ENCODE measurements at places on chromosomes 5 and 9. TPM values are rescaled to one million over a fixed set of nuclear protein-coding genes. Genes with fewer than 3 reads are reported as not detected.

- H3K4me3 ChIP-seq: no peak overlapping the region
- no peak for DNase-seq
- no peaks in the 10 kb centered on the region for H3K36me3 ChIP-seq
Observed at GRCh38 chr5:179747811-179748210, 15.2 kb downstream of the MAML1 start.

- H3K36me3 ChIP-seq: peaks cover 4% of the 10 kb centered on the region
- H3K27ac ChIP-seq: no peak overlapping the region
- no peak overlapping the region for H3K4me3 ChIP-seq
- peaks cover 15% of the 10 kb centered on the region for H3K4me1 ChIP-seq
- DNase-seq: no peak
Observed at GRCh38 chr9:84711936-84712335, 42.4 kb downstream of the NTRK2 start.

- H3K4me3 ChIP-seq: no peak overlapping the region
- H3K4me1 ChIP-seq: no peaks in the 10 kb centered on the region
- peaks cover 2% of the 10 kb centered on the region for H3K27me3 ChIP-seq
- DNase-seq: no peak
- H3K36me3 ChIP-seq: no peaks in the 10 kb centered on the region
Observed at GRCh38 chr5:36491856-36492255, 114.5 kb upstream of the SLC1A3 start.

GRCh38 chr9:16803648-16804047 lies 66.8 kb downstream of the BNC2 start:
- no peaks in the 10 kb centered on the region for H3K36me3 ChIP-seq
- H3K4me1 ChIP-seq: peaks cover 5% of the 10 kb centered on the region
- H3K27ac ChIP-seq: no peak overlapping the region
- no peaks in the 10 kb centered on the region for H3K27me3 ChIP-seq
- no peak for DNase-seq

DTWD2 gene
- total RNA-seq: 4.9 TPM

Measured in natural killer cell treated with Interleukin-12 subunit alpha and Interleukin-12 subunit beta and Interleukin-15 and Interleukin-18, amount 100 ng/mL, for 72 hours (primary cell).